Hepatocyte (in vitro differentiated cells): ENCODE measurements at places on chromosomes 2 and 18. TPM values are rescaled to one million over a fixed set of nuclear protein-coding genes. Genes with fewer than 3 reads are reported as not detected.

GRCh38 chr18:12014086-12014485 is 32.8 kb downstream of the IMPA2 start:
- no peak for DNase-seq
- H3K27me3 ChIP-seq, result no peaks in the 10 kb centered on the region
- H3K4me3 ChIP-seq, result no peak overlapping the region
- H3K27ac ChIP-seq, result peak overlapping the region; percentile 90

- H3K4me3 ChIP-seq, result peak overlapping the region; percentile 94
- H3K27me3 ChIP-seq, result no peaks in the 10 kb centered on the region
- H3K27ac ChIP-seq, result peak overlapping the region; percentile 96
- H3K36me3 ChIP-seq, result no peaks in the 10 kb centered on the region
- no peak for DNase-seq
Observed at GRCh38 chr2:147846412-147847081, 1.7 kb downstream of the ACVR2A start.

DNA sequence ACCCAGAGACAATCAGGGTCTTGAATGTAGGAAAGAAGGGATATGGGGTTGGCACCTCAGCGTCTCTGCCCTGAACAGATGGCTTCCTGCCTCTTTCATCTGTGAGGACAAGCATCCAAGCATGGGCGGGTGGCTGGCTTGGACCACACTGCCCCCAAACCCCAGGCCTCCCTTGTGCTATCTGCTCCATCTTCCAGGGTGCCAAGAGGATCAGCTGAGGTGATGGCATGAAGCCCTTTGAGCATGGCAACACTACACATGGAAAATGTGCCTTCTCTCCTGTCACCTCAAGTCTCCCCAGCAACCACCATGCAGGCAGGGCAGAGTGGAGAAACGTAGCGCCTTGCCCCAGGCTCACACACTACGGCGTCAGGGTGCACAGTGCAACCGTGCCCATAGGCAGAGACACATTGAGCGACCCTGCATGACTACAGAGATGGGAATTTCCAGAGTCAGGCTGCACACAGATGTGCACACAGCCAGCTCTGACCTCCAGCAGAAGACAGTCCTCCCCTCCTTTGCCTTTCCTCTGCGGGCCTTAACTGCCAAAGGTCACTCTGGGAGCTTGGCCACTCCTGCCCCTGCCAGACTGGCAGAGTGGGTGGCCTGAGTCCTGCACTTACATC is 1.5 kb downstream of the KCNIP3 start:
- no peak overlapping the region for H3K4me3 ChIP-seq
- H3K27ac ChIP-seq, result no peak overlapping the region
- no peak for DNase-seq
- H3K27me3 ChIP-seq, result no peaks in the 10 kb centered on the region
- no peaks in the 10 kb centered on the region for H3K4me1 ChIP-seq

- H3K4me3 ChIP-seq, result no peak overlapping the region
- no peak for DNase-seq
- no peak overlapping the region for H3K27ac ChIP-seq
- H3K36me3 ChIP-seq, result no peaks in the 10 kb centered on the region
- peaks cover 29% of the 10 kb centered on the region for H3K4me1 ChIP-seq
Observed at GRCh38 chr2:128319631-128320191, 1.0 kb upstream of the HS6ST1 start.

Gene RNF144A
- 3.4 and 5.4 TPM in 2 replicates for polyA plus RNA-seq

- peak overlapping the region; percentile 78 for H3K4me3 ChIP-seq
- H3K36me3 ChIP-seq, result no peaks in the 10 kb centered on the region
- H3K27ac ChIP-seq, result peak overlapping the region; percentile 90
- no peaks in the 10 kb centered on the region for H3K27me3 ChIP-seq
- peaks cover 16% of the 10 kb centered on the region for H3K4me1 ChIP-seq
Observed at GRCh38 chr2:219230059-219230540, 494 bp downstream of the ANKZF1 start.

DNA sequence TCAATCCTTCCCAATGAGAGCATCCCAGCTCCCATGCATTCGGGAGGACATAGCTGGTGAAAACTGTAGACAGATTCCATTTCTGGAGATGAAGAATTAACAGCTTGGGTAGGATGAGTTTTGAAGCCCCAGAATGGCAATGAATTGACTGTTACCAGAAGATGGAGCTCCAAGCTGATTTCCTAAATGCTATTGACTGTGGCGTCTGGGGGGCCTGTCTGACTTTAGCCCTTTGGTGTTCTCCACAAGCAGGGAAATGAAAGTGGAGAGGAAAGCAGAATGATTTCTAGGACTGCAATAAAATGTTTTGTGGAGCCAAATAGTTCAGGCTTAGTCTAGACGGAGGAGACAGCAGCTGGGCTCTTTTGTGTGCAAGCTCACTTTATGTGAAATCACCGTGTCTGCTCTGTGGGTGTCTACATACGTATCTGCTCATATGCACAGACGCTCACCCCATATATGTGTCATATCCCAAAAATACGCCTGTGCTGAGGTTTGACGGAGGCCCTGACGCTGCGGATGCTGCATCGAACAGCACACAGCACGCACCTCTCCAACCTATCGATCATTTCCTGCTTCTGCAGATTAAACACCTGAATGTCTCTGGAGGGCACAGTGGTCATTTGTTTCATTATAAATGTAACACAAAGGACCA is 166.4 kb upstream of the PXDN start:
- H3K4me1 ChIP-seq, result peaks cover 10% of the 10 kb centered on the region
- DNase-seq, result no peak
- no peaks in the 10 kb centered on the region for H3K27me3 ChIP-seq
- H3K36me3 ChIP-seq, result no peaks in the 10 kb centered on the region
- H3K27ac ChIP-seq, result no peak overlapping the region

DNA sequence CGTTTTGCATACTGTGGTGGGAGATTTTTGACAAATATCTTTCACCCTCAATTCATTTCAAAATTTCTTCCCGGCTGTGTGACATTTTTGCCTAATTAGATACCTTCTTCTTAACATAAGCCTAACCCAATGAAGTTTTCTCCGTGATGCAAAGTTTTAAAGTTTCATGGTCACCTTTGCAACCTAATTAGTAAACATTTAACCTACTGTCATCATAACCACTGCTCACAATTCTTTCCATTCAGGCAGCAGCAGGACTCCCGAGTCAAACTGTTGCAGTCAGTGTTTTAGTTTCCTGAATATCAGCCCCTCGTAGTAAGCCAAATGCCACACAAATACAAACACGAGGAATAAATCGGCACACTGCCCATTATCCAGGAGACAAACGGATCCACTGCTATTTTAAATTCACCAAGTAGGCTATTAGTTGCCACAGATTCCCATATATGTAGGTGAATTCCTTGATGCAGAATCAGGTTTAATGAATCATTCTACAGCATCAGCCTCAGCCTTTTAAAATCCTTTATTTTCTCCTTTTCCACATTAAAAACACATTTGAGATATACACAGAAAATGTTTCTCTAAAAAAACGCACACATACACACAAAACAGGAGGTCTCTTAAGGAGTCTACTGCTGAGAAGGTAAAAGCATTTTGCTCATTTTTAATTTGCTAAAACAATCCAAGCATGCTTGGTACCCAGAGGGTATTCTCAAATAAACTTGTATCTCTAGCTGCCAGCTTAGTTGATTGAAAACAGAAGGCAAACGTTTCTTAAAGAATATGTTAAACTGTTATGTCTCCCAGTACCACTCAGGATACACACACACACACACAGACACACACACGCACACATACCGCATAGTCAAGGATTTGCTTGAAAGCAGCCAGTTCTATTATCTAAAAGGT is 106.5 kb upstream of the KCTD1 start:
- H3K27me3 ChIP-seq, result peaks cover 55% of the 10 kb centered on the region
- no peak overlapping the region for H3K4me3 ChIP-seq
- peak overlapping the region; percentile 94 for H3K27ac ChIP-seq
- H3K4me1 ChIP-seq, result peaks cover 11% of the 10 kb centered on the region

DNA sequence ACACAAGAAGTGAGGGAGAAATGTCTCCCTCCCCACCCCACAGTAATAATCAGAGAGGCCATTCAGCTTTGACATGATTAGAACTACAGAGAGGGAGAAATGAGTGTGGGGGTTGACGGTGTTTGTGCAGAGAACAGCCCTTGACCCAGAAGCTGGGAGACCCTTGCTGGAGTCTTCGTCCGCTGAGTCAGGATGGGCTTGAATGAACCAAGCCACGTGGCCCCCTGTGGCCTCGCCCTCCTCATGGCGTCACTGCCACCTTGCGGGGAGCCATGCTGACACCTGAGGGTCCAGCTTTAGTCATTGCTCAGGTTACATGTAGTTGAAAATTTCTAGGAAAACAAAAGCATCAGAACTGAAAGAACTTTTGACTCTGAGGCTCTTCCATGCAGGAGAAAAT is 101.2 kb downstream of the DGKD start:
- H3K27ac ChIP-seq, result no peak overlapping the region
- DNase-seq, result no peak
- no peaks in the 10 kb centered on the region for H3K36me3 ChIP-seq
- H3K27me3 ChIP-seq, result no peaks in the 10 kb centered on the region

DNA sequence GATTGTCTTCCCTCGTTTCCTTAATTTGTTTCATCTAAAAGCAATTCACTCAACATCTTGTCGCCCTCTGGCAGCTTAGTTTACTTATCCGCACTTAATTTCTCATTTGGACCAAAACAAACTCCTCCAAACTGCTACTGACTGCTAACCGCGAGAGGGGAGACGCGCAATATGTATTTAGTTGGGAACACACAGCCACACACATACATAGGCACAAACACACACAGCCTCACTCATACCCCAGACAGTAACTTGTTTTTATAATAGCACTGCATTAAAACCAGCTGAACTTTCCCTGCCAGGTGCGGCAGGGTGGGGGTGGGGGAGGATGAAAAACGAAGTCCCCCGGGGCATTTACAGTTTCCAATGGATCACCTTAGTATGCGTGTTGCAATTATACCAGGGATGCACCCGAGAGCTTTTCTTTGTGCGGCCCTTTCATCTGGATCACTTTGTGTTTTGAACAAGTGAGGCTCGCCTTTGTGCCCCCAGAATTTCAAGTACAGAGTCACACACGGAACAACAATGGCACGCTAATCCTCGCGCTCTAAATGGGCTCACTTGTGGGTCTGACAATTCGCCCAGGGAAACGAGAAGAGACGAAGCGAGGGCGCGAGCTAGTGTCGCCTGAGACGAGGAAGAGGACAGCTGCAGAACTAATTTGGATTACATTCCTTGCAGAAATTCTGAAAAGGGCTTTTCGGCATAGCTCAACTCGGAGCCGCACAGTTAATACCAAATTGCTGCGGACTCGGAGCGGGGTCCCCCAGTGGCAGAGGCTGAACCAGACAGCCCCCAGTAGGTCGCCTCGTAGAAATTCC is 2.4 kb downstream of the ERBB4 start:
- peak overlapping the region; percentile 75 for H3K4me3 ChIP-seq
- H3K36me3 ChIP-seq, result no peaks in the 10 kb centered on the region
- no peak overlapping the region for H3K27ac ChIP-seq
- no peak for DNase-seq
- peaks cover 48% of the 10 kb centered on the region for H3K27me3 ChIP-seq
